Stimulated activated CD8-positive, alpha-beta memory T cell treated with anti-CD3 and anti-CD28 coated beads, Interleukin-4, amount 100 ng/mL, for 4 hours (primary cell): ENCODE measurements at places on chromosomes 7 and 10.

DNA sequence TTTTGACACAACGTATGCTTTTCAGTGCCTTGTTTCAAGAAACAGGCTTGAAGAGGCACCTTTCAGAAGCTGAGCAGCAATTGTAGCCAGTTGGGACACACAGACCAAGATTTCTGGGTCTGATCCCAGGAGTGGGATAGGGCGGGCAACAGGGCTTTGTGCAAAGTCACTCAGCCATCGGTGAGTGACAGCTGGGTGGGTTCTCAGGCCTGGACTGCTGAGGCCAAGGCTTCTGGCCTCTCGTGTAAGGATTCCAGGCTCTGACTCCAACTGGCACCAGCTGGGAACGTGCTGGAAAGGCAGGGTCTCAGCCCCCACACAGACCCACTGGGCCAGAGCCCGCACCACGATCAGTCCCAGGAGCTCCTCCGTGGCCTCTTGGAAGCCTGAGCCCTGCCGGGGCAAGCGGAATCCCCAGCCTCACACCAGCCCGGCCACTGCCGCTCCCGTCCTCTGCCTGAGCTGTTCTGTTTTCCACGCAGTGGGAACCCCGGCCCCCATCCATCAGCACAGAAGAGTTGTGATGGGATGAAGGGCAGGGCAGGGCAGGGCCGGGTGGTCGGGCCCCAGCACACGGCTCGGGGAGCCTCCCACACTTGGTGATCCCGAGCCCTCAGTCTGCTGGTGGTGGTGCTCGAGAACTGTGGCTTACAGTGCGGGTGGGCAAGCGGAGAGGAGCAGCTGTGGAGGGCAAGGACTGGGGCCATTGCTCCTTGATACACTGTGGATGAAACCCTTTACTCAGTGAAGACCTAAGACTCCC, 46.8 kb downstream of the VIPR2 start:
- DNase-seq = no peak

- no peak for DNase-seq
Measured at GRCh38 chr10:84844461-84844860, 516.1 kb downstream of the CCSER2 start.

GRCh38 chr10:14556285-14556956, 218.3 kb downstream of the FAM107B start:
- no peak for DNase-seq

DNA sequence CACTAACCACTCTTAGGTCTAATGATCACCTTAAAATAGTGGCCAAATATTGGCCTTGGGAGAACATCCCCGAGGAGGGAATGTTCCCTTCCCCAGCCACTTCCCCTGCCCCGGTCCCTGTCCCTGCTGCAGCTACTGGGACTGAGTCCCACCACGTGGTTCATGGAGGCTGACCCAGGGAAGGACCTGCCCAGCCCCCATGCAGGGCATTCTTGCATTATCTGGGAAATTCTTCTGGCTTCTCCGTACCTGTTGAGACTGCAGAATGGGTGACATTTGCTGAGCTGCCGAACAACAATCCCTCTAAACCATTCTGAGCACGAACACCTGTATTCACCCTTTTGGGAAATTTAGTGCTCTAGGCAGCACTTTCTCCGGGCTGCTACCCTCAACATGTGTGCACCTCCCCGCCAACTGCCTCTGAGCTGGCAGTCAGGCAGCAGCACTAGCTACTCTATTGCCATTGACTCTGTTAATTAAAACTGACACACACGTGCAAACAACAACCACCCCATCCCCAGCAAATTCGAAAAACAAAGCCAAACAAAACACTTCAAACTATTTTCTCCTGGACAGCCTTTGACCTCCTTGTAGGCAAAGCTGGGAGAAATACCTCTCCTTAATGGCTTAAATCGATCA, 567.4 kb upstream of the MKI67 start:
- DNase-seq = no peak

GRCh38 chr10:49094646-49095045, 20.7 kb downstream of the VSTM4 start:
- no peak for DNase-seq

GRCh38 chr10:14806318-14806717, 31.5 kb downstream of the CDNF start:
- no peak for DNase-seq

DNA sequence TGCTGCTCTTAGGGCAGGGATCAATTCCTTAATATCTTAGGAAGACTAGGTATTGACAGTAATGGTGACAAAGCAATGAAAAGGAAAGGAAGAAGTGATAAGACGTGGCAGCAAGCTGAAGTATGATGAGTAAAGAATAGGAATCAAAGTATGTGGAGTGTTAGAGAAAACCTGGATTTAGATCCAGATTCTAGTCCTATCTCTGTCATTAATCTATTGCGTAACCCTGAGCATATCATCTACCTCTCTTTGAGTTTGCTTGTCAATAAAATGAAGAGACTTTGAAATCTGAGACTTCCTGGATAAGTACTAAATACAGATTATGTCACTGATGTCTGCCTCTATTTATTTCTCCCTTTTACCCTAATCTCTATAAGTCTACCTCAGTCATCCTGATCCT, 89.2 kb downstream of the PTEN start:
- DNase-seq = no peak

DNA sequence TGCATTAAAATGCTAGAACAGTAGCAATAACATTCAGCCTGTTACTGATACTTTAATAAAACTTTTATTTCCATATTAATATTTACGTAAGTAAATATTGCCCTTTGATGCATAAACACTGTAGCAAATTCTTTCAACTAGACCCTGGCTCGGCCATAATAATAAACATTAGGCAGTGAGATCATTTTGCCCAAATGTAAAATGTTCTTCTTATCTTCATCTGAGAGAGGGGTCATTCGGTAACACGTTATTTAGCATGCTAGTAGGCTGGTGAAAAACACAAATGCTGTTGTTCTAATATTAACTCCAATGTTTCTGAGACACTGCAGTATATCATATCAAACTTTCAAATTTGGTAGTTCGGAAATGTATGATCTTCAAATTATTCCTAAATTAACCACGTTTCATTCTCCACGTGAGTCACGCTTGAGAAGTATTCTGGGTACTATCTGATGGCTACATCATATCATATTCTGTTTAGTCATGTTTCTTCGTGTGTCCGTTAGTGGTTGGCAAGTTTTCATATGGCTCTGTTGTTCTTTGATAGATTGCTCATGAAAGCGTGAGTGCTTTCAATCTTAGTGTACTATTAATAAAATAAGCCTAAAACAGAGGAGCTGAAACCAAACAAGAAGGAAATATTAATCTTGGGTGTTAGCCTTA, 145.8 kb downstream of the NSUN6 start:
- DNase-seq = no peak

DNA sequence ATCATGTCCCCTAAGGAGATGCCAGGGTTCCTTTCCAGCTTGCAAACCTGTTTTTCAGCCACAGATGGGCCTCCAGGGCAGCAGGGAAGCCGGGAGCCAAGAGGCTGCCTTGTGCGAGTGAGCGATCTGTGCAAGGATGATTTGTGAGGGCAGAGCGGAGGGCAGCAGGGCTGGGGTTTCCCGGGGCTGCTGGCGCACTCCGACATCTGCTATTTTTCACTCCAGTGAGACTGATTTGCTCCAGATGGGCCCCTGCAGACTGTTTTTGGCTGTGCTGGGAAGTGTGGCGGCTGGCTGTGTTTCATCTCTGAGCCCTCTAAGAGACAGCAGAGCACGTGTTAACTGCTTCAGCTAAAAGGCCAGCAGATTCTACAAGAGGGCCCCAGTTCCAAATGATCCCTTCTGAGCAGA, 466.2 kb downstream of the TYW1 start:
- DNase-seq = no peak

- DNase-seq = no peak
Measured at GRCh38 chr7:17184805-17185689, 113.4 kb upstream of the AHR start.

GRCh38 chr7:112290065-112290464, 83.6 kb downstream of the ZNF277 start:
- DNase-seq = no peak

DNA sequence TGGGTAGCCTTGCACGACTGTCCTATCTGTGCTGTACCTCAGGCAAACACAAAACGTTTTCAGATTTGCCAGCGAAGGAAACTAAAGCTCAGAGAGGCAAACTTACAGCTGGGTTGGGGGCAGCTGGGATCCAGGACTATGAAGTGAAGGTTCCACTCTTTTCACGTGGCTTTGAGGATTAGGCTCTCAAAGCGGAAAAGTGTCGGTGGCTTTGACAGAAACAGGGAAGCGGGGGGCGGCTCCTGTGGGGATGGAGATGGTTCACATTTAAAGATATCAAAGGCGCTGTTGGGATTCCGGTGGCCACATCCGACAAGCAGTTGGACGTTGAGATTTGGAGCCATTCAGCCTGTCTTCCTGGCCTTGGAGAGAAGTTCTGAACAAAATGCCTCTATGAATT, 958.3 kb upstream of the ZNF722 start:
- DNase-seq = no peak

GRCh38 chr7:27097686-27098577, 2.1 kb upstream of the HOXA1 start:
- no peak for DNase-seq
